Suprapubic skin (tissue), 4 donors: ENCODE measurements at places on chromosomes 6 and 20.

- DNase-seq = no peak
These were observed 105.9 kb upstream of the ID4 start for GRCh38 chr6:19731282-19731681.

DNA sequence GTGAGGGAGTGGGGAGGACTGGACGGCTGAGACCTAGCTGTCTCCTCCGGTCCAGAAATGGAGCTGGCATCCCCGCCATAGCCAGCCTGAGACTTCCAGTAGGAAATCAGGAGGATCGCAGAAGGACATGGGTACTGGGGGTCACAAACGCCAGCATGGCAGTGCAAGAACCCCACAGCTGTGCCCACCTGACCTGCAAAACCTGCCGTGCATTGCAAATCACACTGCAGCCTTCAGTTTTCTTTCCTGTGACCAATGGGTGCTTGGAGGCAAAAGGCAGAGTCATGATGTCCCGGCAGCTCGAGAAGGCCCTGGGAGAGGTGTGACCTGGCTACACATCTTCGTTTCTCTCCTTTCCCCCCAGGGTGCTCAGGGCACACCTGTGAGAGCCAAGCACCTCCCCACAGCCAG lies 23.3 kb upstream of the PHACTR3 start:
- no peak for DNase-seq

DNA sequence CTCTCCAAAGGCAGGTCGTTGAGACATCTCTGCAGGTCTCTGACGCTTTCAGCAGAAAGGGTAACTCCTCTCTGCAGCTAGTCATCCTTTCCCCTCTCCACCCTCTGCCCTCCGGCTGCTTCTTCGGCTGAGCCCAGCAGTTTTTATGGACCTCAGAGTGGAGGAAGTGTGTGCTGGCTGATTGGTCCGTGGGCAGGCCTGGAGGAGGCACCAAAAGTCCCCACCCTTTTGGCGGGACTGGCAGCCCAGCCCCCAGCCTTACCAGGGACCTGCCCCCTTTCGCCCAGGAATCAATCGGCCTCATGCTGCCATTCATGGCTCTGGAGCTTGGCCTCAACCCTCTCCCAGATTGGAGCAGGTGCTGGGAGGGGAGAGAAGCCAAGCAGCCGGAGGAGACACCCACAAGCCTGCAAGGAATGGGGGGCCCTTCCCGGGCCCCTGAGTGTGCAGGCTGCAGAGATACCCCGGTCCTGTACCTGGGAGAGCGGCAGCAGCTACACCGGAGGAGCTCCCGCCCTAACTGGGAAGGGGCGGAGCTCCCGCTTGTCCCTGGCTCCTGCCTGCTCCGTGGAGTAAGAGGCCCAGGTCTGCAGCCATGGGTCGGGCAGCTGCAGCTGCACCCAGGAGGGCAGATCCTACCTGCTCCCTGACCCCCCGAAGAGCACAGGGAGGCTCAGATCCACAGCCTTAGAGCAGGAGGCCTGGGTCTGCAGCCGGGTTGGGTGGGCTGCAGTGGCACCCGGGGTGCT lies 170.3 kb upstream of the SOX4 start:
- DNase-seq = no peak

GRCh38 chr6:125857846-125858245 lies 67.1 kb downstream of the NCOA7 start:
- DNase-seq = no peak

DNA sequence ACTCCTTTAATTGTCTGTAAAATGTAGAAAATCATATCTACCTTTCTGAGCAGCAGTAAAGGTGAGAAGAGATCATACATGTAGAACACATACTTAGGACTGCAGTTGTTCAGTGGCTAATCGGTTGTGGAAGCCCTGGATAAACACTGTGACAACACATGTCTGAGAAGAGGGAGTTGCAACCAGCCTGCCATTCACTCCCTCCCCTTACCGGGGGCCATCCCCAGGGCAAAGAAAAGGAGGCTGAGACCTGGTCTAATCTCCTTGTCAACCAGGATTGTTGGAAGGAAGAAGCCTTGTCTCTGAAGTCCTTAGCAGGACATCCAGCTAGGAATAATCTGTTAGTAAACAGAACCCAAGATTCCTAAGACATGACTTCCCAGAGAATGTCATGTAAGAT lies 462.5 kb upstream of the AGPAT4 start:
- DNase-seq = no peak

- no peak for DNase-seq
These were observed 36.7 kb upstream of the MYLIP start for GRCh38 chr6:16092140-16092539.

GRCh38 chr6:109014606-109015005 lies 80.0 kb downstream of the SESN1 start:
- DNase-seq = no peak

DNA sequence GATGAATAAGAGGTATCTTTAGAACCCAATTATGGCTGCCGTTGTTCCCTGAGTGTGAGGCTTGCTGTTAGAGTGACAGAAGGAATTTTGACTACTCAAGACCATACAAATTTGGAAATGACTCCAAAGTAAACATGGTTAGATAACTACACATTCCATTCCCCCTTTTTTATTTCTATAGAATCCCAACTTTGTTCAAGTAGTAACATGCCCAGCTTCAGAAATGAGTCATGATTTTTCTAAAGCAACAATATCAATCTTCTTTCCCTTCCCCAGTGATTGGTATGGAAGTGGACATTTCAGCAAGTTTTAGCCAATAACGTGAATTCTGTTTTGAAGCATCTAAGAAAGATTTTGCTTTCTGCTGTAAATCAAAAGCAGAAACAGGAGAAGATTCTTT lies 37.8 kb downstream of the HCRTR2 start:
- no peak for DNase-seq

GRCh38 chr6:86715676-86716075 lies 221.7 kb upstream of the HTR1E start:
- DNase-seq = no peak

- DNase-seq = no peak
These were observed 104.8 kb upstream of the TRAF3IP2 start for GRCh38 chr6:111710439-111710838.

DNA sequence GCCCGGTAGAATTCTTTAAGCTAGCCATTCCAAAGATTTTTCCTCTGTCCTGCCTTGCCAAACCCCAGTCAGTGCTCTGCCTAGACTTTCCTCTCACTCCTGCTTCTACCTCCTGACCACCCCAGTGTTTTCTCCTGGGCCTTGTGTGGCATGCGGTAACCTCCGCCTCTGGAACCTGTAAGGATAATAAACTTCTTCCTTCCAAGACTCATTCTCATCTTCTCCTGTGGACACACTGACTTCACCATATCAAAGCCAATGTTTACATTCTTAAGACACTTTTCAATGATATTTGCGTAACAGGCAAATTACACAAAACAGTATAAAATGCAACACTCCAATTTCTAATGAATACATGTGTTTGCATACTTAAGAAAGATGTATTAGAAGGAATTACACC lies 354.6 kb downstream of the RNF144B start:
- DNase-seq = no peak

DNA sequence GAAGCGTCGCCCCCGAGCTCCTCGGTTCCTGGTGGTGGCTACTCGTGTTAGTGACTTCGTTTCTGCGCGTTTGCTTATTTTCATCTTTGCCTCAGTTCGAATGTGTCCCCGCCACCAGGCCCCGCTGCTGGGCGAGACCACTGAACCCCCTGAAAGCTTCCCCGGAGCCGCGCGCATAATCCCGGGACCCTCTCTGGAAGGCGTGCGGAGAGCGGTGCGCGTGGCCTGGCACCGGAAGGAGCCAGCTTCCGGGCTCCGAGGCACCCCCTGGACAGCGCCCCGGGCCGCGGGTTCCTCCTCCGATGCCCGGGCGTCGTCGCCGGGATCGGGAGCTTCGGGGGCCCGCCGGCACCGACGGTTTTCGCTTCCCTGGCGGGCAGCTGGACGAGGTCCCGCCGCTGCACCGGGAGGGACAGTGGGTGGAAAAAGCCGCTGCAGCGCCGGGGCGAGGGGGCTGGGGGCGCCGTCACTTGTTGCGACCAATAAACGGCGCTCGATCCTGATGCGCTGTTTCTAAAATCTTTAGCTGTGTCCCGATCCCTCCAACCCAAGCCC lies 643 bp upstream of the SLC35D3 start:
- no peak for DNase-seq

- no peak for DNase-seq
These were observed 18.1 kb upstream of the FERMT1 start for GRCh38 chr20:6140947-6141346.

GRCh38 chr6:110063594-110064263 lies 85.6 kb downstream of the GPR6 start:
- DNase-seq = no peak
